Right hindlimb (tissue), 1 donor: ENCODE measurements at places on chromosomes 12 and 14.

GRCh38 chr14:104117341-104118005 lies 20.9 kb upstream of the KIF26A start:
- DNase-seq: peak; percentile 14

DNA sequence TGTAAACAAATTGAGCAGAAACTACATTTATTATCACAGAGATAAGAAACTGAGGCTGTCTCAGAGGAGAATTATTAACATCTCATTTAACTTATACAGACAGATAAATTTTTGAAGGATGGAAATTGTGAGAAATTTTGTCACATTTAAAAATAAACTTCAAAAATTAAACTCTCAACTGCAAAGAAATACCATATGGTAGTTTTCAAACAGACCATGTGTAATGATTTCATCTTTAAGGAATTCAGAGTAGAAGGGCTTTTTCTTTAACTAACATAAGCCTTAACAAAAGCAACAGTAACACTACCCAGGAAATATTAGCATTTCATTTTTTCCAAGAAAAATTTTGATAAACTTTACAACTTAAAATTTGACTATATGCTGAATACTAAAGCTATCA lies 26.6 kb downstream of the NUP37 start:
- no peak for DNase-seq

DNA sequence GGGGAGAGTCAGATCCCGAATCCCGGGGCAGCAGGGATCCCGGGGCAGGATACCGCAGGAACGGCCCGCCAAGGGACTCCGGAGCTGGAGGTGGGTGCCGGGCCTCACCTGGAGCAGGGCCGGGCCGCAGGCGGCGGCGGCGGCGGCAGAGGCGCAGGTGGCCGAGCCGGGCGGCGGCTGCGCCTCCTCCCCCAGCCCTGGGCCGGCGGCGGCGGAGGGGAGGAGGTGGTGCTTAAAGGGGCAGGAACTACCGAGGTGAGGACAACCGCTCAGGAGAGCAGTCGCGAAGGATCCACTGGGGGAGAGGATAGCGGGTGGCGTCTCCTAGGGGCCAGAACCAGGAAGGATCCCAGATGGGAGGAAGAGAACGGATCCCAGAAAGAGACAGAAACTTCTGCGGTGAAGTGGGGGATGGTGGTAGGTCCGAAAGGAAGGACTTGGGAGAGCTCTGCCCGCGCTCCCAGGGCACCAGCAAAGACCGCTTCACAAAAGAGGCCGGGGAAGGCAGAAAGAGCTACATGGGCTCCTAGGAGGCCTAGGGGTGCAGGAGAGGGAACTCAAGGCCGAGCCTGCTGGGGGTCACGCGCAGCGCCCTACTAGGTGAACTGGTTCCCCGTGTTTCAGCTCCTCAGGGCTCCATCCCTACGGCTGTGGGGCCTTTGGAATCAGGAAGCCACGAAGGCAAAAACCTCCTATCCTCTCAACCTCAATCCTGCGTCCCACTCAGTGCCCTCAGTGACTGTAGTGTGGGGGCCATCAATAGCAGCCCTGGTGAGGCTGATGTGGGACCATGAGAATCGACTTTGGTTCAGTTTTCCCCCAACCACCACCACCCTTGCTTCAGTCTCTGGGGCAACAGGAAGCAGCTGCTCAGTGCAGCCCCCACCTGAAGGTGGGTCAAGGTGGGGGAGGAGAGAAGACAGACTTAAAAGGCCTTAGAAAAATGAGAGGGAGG lies 5.0 kb upstream of the BAZ2A start:
- peak; percentile 74 for DNase-seq

DNA sequence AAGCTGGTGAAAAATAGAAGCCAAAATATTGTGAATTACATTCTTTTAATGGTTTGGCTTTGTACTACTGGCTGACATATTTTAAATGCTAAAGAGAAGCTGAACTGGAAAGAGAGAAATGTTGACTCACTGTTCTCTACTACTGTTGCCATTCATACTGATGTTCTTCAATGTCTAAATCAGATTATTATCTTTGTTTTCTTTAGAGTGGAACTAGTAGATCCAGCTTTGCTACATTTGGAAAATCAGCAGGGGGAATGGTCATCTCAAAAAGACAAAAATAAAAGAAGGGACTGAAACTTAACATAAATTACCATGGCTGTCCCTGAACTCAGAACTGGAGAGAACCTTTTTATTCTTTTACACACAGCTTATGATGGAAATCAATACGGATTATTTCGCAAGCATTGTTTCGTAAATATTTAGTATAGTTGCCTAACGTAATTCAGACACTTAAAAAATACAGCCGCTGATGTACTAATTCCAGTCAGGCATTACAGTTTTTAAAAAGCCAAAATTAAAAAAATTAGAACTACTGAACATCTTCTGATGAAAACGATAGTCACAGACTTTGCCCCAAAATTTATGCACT lies 76.3 kb upstream of the OTX2 start:
- no peak for DNase-seq

- DNase-seq: no peak
These were observed 268.5 kb downstream of the ALG10B start for GRCh38 chr12:38585086-38585485.

- DNase-seq: no peak
These were observed 145.3 kb downstream of the SLC5A8 start for GRCh38 chr12:101064721-101065120.

DNA sequence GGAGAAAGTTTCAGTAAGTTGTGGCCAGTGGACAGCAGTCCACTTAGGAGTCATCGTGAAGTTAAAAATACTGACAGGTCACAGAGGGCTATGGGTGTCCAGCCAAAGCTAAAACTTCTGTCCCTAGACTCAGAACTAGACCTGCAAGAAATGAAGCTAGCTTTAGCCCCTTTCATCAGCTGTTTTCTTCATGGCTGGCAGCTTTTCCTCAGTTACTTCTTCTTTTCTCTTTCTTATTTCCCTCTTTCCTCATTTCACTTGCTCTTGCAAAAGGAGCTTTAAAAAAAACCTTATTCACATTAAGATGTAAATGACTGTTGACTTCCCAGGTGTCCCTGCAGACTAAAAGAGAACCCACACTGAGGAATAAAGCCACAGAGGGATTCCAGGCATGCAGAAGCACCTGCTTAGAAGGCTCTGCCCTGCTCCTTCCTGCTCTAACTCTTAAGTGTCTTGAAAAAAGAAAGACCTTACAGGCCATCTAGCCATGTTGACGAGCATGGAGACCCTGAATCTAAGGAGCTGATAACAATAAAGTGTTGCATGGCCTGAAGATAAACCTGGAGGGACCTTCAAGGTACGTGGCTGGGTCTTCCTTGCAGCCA lies 69.7 kb upstream of the CCND2 start:
- no peak for DNase-seq

GRCh38 chr14:37493606-37494005 lies 101.4 kb downstream of the FOXA1 start:
- DNase-seq: no peak

DNA sequence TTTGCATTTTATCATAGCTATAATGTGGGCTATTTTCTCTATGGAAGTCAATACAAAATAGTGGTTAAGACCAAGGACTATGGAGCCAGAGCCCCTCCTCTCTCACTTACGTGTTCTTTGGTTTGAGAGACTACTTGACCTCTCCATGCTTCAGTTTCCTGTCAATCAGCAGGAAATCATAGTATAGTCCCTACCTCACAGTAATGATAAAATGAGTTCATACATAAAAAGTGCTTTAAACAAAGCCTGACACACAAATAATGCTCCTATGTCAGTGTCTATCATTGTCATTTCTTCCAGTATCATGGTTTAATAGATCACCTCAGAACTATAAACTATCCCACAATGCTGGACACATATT lies 90.4 kb downstream of the MED13L start:
- DNase-seq: no peak

DNA sequence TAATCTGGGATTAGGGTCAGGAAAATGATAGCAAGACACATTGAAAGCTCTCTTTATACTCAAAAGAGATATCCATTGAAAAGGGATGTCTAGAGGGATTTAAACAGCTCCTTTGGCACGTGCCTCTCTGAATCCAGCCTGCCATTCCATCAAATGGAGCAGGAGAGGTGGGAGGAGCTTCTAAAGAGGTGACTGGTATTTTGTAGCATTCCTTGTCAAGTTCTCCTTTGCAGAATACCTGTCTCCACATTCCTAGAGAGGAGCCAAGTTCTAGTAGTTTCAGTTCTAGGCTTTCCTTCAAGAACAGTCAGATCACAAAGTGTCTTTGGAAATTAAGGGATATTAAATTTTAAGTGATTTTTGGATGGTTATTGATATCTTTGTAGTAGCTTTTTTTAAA lies 25.4 kb upstream of the PLEKHD1 start:
- DNase-seq: no peak

DNA sequence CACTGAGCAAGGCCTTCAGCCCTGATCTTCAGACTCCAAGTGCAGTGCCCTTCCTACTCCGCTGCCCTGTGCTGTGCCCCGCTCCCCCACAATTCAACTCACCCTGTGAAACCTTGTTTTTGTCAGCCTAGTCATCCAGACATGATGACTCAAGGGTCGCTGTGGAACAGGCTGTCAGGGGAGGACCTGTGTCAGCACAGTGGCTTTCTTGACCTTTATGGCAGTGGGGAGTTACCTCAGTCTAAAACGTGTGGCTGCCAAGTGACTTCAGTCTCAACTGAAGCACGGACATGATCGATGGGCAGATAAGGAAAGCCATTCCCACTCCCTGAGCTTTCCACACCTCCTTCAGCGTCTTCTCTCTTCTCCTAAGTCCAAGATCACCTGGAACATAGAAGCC lies 16.3 kb upstream of the FLVCR2 start:
- DNase-seq: no peak

GRCh38 chr12:659090-659683 lies 4.1 kb downstream of the NINJ2 start:
- no peak for DNase-seq

DNA sequence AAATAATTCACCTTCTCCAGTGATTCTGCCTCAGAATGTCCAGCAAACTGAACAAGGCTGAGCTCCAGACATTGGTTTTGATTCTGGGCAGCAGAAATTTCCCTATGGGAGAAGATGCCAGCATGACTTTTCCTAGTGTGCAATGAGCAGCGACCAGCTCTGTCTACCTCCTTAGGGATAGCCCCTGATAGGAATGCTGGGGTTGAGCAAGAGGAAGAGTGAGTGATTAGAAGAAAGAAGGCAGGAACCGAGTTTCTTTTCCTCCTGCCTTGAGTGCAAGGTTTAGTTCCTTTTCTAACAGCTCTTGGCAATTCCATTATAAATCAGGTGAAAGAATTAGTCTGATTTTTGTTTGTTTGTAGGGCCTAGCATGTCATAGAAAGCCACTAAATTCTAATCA lies 379.0 kb downstream of the DAD1 start:
- DNase-seq: no peak

DNA sequence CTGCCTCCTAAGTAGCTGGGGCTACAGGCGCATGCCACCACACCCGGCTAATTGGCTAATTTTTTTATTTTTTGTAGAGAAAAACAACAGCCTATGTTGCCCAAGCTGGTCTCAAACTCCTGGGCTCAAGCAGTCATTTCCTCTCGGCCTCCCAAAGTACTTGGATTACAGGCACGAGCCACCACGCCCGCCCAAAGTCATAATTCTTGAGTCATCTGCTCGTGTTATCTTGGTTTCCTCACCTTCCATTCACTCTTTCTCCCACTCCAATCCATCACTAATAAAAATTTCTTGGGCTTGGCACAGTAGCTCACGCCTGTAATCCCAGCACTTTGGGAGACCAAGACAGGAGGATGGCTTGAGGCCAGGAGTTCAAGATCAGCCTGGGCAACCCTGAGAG lies 32.0 kb downstream of the ITGA7 start:
- DNase-seq: no peak

DNA sequence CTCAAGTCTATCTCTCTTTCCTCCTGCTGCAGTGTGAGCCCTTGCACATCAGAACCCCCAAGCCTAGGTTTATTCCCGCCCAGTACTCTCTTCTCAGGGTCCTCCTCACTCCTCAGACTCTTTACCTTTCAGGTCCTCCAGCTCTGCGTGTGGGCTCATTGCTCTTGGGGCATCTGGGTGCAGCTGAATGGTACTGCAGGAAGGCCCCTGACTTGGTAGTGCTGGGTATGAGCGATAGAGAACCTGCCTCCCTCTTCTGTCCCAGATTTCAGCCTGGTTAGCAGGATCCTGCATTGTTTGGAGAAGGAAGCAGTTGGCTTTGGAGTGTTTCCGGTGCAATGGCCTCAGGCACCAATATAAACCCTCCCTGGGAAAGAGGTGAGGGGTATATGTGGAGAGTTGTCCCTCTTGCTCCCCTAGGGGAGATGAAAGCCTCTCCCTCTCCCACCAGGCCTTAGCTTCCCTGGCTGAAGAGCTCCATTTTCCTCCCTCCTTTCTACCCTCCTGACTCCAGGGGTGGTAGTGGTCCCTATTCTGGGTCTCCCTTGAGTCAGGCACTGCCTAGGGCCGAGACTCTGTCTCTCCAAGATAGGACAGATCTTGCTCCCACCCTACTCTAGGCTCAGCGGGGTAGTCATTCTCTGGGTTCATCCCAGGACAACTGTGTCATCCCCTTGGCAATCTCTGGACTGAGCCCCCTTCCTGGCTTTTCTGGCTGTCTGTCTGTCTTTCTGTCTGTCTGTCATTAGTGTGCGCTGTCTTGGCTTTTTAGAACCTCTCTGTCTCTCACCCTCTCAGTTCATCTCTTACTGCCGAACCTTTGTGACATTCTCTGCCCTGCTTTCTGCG lies 3.8 kb downstream of the LRP1 start:
- DNase-seq: no peak

DNA sequence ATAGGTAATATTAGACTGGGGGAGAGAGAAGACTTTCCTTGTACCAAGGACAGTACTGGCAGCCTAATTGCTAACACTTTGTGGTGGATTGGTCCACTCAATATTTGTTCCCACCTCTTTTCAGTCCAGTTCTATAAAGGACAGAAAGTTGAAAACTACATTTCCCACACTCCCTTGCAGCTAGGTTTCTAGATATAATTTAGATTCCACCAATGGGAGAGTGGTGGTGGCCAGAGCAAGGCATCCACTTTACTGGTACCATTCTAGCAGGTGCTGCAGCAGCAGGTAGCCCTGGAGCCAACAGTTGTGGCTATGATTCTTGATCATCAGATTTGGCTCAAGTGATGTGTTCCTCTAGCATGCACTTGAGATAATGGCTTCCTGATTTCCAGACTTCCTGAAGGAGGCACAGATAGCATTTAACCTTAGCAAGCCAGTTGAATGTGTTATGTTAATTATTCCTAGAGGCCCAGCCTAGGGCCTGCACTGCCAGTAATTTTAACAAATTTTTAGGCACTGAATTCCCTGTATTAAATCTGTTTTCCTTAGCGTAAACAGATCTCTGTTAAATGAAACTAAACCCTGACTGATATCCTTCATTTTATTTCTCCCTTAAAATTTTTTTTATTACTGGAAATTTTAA lies 24.4 kb downstream of the SLC38A1 start:
- DNase-seq: no peak

GRCh38 chr12:3371018-3371417 lies 120.0 kb upstream of the PRMT8 start:
- no peak for DNase-seq

GRCh38 chr14:77037938-77038568 lies 9.5 kb upstream of the IRF2BPL start:
- DNase-seq: peak; percentile 49

- DNase-seq: no peak
These were observed 146.0 kb upstream of the RPH3A start for GRCh38 chr12:112645586-112645985.

- DNase-seq: no peak
These were observed 371.1 kb upstream of the RPL10L start for GRCh38 chr14:47022721-47023120.

- DNase-seq: no peak
These were observed 229.2 kb upstream of the TMTC1 start for GRCh38 chr12:30012816-30013450.
